ENCODE measurements at places on chromosomes 12 and 14.

DNA sequence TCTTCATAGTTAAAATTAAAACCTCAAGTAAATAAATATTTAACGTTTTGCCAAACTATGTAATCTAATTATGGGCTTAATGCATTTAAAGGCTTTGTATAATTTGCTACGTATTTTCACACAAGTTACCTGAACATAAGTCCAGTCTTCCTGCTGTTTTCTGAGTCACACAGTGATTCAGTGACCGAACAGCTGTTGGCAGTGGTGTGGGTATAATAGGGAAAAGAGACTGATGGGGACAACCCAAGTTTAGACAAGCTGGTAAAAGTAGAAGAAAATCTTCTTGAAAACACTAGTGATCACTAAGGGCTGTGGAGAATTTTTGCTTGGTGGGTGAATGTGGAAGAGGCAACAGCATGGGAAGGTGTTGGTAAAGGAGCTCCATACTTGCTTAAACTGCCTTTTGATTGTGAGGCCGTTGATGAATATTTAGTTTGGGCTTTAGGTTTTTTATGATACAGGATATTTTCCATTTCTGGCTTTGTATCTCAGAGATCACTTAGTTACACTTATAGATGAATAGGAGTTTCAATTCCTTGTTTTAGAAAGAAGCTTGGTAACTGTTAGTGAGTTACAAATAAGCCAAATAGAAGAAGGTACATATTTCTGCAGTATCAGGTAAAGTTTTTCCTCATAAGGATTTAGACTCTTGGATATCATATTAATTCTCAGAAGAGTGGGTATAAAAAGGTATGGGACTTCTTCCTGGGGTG, 23.9 kb downstream of the LRRK2 start:
- no peak for DNase-seq

DNA sequence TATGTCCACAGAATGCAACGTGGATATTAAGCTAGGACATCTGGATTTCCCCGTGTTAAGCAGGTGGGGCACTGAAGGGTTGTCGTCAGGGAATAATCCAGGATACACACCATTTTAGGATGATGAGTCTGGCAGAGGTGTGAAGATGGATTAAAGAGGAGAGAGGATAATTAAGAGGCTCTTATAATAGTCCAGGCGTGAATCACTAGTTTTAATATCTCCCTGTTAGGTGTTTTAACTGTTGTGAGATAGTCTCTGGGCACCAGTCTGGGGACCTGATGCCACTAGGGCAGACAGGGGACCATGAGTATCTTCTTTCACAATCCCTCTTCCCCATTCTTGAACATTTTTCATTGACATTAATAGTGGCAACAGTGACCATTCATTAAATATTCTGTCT, 216.7 kb downstream of the TBX5 start:
- DNase-seq: no peak

- no peak for DNase-seq
These were observed 59.9 kb downstream of the VCPKMT start for GRCh38 chr14:50056435-50056834.

- DNase-seq: peak; percentile 20
These were observed 626 bp downstream of the TXNDC16 start for GRCh38 chr14:52551696-52552062.

- DNase-seq: no peak
These were observed 74.9 kb downstream of the EID3 start for GRCh38 chr12:104378427-104378826.

- DNase-seq: no peak
These were observed 583.5 kb upstream of the NOVA1 start for GRCh38 chr14:27181333-27181732.

GRCh38 chr12:46383654-46384450, 11.3 kb upstream of the SLC38A2 start:
- peak; percentile 34 for DNase-seq

DNA sequence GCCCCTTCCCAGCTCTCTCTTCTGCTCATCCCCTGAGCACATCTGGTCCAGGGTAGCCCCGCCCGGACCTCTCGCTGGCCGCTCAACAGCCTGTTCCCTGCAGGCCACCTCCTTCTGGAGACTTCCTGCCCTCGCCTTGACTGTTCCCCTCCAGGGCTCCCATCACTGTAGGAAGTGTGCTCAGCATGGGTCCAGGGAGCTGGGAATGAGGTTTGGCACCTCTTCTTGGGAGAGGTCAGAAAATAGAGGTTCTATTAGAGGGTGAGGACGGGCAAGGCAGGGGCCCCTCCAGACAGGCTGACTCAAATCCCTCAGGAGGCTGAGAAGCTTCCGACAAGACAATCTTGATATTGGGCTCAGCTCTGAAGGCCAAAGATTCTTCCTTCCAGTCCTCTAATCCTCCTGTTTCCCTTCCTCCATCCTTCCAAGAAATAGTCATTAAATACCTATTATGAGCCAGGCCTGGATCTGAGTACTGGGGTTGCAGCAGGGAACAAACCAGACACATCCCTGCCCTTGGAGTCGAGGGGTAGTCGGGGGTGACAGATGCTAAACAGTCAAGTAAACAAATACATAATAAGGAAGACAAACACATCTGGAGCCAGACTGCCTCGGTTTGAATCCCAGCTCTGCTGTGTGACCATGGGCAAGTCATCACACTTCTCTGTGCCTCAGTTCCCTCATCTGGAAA, 30.6 kb downstream of the CMKLR1 start:
- DNase-seq: no peak

DNA sequence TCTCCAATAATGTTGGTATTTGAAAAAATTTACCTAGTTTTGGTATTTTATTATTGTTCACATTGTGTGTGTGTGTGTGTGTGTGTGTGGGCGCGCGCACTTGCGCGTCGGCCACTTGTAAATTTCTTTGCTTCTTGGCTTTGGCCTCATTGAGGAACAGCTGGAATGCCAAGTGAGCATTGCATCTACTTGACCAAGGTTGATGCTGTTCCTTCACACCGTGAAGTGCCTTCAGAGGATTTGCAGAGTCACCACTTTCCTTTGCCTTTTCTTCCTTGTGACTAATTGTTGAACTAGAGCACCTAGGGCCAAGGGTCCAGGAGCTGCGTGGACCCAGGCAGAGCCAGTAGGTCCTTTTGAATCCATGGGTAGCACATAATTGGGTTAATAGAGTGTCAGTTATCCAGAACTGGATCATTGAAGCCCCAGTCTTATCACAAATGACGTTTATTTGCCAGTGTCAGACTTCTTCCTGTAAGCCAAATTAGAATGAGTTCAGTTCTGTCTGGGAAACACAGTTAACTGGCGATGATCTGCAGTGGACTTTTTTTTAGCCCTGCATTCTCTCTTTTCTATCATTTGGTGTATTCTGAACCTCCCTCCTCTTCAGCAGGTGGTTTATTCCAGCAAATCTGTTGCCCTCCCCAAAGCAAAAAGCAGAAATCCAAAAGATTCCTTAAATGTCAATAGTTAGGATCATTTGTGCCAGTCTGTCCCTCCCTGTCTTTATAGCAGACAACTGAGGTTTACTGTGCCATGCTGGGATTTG, 2.6 kb downstream of the PPP2R5C start:
- no peak for DNase-seq

DNA sequence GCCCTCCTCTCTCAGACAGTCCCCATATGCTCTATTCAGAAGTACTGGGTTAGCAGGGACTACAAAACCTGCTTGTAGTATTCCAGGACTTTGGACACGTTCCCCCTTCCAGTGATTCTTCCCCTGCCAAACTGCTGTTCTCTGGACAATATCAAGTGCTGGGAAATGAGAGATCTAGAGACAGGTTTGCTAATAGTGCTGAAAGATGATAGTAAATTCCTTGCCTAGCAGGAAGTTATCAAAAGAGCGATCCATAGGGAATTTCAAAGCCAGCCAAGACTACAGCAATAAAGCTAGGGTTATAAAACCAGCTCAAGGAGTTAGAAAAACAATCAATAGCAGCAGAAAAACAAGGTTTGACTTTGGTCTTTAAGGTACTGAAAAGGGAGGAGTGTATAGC, 15.2 kb downstream of the SLC7A8 start:
- DNase-seq: no peak

DNA sequence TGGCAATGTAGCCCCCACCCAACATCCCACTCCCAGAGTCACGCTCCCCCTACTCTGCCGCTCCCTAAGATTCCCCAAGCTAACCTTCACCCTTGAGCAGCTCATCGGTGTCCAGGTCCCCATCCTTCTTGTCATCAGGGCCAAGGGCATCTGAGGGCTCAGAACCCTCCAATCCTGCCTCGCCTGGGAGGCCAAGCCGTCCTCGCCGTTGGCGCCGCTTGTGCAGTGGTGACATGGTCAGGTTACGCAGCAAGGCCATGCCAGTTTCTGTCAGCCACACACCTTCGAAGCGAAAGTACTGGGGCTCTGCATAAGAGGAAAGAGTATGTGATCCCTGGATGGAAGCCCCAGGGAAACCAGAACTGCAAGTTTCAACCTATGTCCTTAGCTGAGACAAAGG, 15.9 kb downstream of the KMT2D start:
- DNase-seq: no peak

DNA sequence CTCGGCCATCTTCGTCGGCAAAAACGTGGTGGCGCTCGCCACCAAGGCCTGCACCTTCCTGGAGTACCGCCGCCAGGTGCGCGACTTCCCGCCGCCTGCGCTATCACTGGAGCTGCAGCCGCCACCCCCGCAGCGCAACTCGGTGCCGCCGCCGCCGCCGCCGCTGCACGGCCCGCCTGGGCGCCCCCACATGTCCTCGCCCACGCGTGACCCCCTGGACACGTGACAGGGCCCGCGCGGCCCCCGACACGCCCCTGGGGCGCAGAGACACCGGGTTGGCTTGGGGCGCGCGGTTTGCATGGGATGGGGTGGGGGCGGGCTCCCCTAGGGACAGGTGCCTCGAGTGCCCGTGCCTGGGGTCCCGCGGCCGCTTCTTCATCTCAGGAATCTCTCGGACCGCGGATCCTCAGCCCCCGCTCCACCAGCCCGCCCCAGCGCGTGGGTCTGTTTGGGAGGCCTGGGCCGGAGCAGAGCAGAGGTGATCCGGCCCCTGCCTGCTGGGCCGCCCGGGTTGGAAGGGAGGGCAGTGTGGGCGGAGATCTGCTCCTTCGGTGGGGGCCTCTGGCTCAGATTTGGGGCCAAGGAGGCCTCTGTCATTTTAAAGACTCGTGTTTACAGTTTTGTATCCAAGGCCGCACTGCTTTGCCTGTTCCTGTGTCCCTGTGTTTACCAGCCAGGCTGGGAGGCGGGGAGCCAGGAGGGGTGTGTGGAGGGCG, 3.3 kb downstream of the TMEM121 start:
- no peak for DNase-seq

GRCh38 chr14:87960013-87960787, 32.8 kb downstream of the GALC start:
- no peak for DNase-seq

- DNase-seq: no peak
These were observed 248.8 kb downstream of the ANO6 start for GRCh38 chr12:45464699-45465098.

GRCh38 chr12:29067430-29067829, 81.6 kb upstream of the FAR2 start:
- DNase-seq: no peak

DNA sequence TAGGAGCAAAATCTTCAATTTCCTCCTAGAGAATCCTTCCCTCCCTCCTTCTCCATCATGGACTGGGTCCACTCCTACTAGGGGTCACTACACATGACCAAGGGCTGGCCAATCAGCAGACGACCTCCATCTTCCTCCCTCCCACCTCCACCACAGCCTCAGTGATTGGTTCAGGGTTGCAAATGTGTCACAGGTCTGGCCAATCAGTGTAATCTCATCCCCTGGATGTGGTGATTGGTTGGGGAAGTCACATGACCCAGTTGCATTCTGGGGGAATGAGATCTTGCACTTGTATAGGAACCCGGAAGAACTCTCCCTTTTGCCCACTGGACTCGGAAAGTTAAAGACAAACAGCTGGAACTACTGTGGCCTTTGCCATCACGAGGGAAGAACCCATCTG, 169.2 kb downstream of the PIWIL1 start:
- no peak for DNase-seq

- no peak for DNase-seq
These were observed 295.1 kb downstream of the GRIN2B start for GRCh38 chr12:13686260-13686659.

DNA sequence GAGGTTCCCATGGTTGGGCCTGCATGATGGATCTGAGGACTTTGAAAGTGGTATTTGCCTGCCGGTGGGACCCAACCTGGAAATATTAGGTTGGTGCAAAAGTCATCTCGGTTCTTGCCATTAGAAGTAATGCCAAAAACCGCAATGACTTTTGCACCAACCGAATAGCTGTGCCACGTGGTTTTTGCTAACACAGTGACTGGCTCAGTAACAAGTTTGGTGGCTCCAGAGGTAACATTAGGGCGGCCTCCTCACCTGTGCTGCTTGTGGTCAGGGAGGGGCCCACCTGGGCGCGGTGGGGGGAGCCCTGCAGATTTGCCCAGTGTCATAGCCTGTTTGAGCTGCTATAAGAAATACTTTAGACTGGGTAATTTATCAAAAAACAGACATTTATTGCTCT, 1.8 kb downstream of the BDKRB2 start:
- no peak for DNase-seq

DNA sequence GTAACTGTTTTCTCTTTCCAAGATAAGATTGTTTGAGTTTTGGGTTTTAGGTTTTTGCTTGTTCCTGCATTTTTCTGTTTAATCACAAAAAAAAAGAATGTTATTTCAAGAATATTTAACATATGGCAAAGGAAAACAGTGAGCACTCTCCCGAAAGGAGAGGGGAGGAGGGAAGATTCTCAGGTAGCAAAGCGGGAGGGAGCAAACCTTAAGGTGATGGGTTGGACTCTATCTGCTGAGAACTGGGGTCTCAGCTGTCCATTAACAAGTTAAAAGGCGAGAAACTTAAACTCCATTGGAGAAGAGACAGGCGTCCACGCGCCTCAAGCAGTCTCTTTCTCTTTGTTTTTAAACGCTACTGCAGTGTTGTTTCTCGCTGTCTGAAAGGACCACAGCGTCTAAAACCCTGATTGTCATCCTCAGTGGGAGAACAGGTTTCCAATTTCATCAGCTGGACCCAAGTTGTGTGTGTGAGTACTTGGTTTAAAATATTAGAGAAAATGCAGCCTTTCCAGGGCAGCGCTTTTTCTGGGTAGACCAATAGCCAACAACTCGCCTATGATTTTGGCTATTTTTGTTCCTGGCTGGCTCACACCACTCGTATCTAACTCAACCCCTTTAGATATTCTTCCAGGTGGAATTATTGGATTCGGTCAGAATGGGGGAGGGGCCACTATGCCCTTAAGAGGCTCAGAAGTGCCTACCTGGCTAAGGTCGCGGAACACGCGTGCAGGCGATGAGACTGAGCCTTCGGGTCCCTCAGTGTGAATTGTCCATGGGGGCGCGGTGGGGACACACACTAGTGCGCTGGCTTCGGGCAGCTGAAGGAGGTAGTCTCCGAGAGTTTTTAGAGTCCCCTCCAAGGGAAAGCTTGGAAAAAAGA, 8.2 kb downstream of the SIX1 start:
- no peak for DNase-seq
